ENCODE measurements at places on chromosomes 4 and X.
A peak's percentile ranks its signal among the peaks of the same experiment; 100 is the strongest.

GRCh38 chr4:53511014-53511413 is 80.3 kb downstream of the LNX1 start:
- DNase-seq = no peak

- no peak for DNase-seq
Observed at GRCh38 chr4:14596904-14597303, 405.4 kb upstream of the CPEB2 start.

GRCh38 chr4:179361978-179362486 is 1919.8 kb upstream of the AGA start:
- DNase-seq = no peak

DNA sequence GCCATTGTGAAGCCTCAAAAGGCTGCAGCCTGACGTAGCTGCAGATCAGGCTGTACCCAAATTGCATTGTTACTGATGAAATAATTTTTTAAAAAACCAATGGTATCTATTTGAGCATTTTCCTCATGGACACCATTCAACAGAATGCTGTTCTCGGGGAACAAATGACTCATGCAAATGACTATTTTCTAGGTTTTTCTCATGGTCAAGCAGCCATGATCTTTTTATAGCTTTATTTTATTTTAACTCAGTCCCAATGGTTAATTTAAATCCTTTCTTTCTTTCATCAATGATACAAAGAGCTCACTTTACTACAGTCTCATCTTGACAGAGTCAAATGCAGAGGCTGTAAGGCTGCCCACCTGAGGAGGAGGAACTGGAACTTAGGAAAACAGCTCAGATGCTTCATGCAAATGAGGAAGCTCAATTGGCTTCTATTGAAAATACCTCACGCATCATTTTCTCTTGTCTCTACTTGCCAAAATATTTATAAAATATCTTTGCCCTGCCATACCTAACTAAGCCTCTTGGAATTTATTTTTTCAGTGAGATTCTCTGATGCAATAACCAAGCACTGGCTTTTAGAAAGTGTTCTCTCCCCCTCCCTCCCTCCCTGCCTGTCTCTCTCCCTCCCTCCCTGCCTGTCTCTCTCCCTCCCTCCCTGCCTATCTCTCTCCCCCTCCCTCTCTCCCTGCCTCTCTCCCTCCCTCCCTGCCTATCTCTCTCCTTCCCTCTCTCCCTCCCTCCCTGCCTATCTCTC is 81.0 kb downstream of the SORBS2 start:
- peak; percentile 50 for DNase-seq

DNA sequence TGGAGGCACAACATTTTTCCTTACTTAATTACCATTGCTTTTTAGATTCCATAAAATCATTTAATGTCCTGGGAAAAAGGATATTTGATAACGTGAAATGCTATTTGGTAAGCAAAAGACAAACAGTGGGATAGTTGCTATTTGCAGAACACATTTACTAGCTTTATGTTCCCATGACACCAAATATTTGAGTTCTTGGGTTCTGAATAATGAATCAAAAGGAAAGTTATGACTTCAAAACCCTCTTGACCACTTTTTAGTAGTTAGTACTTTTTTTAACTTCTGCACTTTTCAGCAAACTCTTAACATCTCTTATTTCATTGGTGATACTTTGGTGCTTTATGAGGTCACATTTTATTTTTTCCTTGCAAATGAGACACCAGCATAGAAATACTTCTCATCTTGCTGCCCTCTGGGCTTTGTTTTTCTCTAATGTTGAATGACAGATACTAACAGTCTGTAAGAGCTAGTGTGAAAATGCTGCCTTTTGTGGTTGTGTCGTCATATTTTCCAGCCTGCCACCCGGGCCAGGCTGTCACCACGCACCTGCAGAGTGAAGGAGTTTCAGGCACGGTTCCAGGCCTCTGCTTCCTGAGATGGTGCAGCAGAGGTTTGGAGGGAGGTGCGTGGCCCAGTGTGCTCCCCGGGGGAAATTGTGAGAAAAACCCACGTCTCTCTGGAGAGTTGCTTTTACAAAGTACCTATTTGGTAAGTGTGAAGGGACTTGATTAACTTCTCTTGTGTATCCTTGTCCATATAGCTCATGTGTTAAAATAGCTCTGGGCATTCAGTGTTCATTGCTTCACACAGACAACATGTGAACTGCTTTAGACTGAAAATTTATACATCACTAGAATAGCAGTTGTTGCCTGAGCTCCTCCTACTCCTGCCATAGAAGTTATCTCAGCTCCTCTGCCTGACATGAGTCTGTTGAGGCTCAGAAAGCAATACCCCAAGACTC is 34.7 kb downstream of the MSL3 start:
- no peak for DNase-seq

GRCh38 chr4:169115897-169116254 is 105.8 kb upstream of the CBR4 start:
- DNase-seq = peak; percentile 83
